ENCODE measurements at places on chromosomes 12 and 14.

DNA sequence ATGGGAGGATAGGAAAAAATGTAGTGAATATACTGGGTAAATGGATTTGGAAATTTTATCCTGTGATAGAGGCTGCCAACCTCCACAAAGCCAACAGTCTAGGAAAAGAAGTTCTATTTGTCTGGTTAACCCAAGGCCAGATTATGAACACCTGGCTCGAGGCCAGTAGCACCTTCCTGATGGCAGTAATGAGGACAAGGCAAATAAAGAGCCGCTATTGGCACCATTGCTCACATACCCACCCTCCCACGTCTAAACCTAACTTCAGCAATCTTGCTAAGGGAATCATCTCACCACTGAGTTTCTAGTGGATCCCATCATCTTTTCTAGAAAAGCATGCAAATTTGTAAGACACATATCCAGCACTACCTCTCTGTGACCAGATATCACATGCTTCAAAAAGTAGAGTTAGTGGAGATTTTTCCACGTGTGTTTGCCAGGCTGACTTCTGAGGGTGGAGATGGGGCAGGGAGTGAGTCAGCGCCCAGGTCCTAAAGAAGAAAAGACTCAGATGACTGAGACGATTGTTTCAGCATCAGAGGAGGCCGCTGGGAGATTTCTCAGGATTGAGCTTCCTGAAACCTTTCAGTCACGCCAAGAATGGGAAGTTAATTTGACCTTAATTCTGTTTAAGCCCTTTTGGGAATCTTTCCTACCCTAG is 362.9 kb downstream of the EMP1 start:
- no peak for DNase-seq

DNA sequence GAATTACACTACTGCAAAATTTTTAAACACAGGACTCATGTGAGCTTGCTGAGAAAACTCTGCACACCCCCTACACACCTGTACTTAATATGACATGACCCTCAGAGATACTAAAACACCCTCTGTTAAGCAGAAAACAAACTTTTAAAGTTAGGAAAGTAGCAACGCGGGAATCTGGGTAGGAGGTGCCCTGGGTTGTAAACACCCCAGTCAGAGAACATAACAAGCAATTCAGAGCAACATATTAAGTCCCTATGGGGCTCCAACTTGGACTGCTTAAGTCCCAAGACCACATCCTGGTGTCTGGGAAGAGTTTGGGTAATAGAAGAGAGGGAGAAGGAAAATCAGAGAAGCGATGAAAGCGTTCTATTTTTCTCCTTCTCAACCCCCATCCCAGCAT is 1.2 kb downstream of the ATF7 start:
- no peak for DNase-seq

DNA sequence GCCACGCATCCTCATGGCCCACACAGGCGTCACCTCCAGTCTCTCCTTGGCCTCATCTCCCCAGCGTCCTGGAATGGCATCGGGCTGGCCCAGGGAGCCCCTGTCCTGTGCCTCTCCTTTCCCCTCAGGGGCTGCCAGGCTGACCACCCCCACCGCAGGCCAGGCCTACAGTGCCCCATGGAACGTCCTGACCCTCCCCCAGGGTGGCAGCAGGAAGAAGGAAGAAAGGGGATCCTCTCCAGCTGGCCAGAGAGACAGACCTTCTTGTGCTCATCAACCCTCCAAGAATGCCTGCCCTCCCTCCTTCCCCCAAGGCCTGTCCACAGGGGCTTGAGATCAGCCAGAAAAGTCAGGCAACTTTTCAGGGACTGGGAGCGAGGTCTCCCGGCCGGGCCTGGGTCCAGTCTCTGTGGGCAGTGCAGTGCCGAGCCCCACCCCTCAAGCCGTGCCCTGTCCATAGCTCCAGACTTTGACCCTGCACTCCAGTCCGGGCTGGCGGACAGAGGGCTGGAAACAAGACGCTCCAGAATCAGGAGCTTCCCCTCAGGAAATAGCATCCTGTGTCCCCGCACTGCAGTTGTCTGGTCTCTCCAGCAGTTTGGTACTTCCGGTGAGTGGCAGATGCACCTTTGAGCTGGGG is at the start of gene DAO:
DAO (plus strand) TSS at position 478 of the 640 bp plus-strand sequence. CDS start 4,915 bp downstream, outside the sequence.
- no peak for DNase-seq

DNA sequence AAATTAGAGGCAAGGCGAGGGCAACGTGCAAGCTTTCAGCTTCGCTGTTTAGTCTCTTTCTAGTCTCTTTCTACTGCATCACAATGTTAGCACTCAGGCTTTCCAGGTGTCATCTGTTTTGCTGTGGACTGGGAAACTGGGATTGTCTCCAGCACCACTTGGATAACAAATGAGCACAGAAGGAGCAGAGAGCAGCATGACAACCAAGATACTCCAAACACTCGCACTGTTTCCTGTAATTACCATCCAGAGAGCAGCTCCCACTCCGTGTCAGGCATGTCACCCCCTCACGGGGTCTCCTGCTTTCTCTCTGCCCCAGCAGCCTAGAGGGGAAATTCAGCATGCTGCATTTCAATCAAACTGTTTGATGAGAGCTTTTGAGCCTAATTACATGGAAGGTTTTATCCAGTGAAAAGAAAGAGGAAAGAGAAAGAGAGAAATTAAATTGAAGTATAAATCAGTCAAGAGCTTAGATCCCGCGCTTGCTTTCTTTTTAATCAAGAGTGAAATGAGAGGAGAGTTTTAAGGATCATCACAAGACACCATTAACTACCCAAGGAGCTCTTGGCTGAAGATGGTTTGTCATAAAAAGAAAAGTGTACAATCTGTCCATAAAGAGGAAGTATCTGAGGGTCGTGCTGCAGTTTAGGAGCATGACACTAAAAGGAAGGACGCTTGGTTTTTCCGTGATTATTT is 917.7 kb downstream of the DIO2 start:
- DNase-seq = no peak

DNA sequence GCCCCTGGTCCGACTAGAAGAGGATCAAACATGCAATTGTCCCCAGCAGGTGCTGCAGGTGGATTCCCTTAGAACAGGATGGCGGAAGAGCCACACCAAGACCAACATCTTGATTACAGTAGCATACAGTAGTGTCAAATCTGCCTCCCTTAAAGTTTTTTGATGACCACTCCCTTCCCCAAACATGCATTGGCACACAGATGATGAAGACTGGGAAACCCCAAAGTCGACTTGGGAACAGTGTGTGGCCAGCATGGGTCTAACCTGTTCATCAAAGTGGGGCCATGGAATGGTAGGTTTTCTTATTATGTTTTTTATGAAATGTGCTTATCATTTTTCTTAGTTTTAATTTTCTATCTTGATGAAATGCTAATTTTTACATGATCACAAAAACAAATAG is 8.8 kb downstream of the PLXNC1 start:
- no peak for DNase-seq

DNA sequence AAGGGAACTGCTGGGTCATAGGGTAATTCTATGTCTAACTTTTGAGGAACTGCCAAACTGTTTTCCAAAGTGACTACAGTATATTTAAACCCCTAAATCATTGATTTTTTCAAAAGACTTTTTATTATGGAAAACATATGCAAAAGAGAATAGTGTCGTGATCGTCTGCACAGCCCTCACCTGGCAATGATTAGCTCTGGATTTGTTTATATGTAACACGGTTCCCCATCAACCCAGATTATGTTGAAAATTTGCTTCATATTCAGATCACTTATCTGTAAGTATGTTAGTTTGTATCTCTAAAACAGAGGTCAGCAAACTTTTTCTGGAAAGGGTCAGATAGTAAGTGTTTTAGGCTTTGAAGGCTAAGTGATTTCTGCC is 52.7 kb downstream of the CCDC92 start:
- no peak for DNase-seq

DNA sequence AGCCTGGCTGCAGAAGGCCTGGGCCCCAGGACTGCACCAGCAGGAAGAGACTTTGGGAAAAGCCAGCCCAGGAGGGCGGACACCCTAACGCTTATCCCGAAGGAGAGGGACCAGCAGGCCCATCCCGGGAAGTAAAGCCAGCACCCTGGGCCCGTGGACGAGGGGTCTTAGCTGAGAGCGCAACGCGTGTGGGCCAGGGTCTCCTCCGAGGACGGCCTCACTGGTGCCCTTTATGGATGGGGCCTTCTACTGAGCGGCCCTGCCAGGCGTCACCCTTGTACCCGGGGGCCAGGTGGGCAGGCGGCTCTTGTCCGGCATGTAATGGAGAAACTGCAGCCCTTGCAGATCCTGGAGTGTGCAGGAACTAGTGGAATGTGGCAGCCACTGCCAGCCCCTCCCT is 14.1 kb downstream of the TEDC1 start:
- no peak for DNase-seq

DNA sequence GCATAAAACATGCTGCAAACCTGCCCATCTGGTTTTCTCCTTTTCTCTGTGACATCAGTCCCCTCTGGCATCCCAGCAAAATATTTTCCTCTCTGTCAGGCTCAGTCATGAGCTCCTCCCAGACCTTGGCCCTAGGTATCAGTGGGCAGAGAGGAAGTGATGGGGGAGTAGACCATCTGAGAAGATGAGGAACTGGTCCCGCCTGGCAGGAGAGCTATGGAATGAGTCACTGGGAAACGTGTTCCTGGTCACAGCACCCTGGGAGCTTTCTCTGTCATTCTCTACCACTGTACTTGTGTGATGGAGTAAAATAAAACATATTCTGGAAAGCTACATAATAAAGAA is 5.0 kb upstream of the SRSF9 start:
- no peak for DNase-seq

- no peak for DNase-seq
These were observed 50.5 kb downstream of the ADIPOR2 start for GRCh38 chr12:1741154-1741949.
